ENCODE measurements at places on chromosomes 1 and 21.

DNA sequence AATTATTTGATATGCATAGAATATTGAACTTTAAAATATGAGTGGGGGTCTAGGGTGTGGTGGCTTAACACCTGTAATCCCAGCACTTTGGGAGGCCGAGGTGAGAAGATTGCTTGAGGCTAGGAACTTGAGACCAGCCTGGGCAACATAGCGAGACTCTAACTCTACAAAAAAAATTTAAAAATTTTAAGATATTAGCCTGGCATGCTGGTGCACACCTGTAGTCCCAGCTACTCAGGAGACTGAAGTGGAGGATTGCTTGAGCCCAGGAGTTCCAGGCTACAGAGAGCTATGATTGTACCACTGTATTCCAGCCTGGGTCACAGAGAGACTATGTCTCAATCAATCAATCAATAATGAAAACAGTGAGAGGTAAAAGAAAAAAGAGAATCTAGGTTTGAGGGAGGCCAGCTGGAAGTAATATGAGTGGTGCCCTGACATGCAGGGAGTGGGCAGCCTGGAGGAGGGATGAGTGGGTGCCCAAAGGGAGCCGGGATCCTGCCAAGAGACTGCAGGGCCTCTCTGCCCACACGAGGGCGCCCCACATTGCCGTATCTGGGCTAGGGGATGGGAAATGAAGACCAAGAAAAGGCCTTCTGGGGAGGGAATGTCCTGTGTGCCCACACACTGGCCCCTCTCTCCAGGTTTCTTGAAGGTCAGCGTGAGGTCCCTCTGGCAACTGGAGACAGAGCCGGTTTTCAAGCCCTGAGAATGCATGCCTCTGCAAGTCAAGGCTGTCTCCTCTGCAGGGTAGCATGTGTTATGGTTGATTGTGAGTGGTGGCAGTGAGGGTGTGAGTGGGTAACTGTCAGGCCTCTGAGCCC is 93.9 kb upstream of the PPM1J start:
- peak; percentile 55 for DNase-seq

DNA sequence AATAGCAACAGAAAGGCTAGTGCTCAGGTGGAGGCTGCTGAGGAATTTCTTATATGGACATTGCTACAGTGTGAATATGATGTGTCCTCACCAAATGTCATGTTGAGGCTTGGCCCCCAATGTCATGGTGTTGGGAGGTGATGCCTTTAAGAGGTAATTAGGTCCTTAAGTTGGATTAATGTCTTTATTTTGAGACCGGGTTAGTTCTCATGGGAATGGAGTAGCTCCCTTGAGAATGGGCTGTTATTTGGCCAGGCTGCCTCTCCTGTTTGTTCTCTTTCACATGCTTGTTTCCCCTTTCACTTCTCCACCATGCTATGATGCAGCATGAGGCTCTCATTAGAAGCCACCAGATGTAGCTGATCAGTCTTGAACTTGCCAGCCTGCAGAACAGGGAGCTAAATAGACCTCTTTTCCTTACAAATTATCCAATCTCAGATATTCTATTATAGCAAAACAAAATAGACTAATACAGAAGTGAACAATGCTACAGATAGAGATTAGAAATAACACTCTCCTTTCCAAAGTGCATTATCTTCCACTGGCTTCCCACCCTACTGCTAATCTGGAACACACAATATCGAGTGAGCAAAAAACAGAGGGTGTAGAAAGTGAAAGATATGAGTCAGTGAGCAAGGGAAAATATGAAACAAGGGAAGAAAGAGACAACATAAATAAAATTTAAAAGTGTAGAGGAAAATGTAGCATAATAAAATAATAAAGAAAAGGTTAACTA is 160.2 kb downstream of the NTMT2 start:
- DNase-seq, result no peak

- DNase-seq, result no peak
Measured at GRCh38 chr1:45526135-45526644, 4.5 kb upstream of the PRDX1 start.

DNA sequence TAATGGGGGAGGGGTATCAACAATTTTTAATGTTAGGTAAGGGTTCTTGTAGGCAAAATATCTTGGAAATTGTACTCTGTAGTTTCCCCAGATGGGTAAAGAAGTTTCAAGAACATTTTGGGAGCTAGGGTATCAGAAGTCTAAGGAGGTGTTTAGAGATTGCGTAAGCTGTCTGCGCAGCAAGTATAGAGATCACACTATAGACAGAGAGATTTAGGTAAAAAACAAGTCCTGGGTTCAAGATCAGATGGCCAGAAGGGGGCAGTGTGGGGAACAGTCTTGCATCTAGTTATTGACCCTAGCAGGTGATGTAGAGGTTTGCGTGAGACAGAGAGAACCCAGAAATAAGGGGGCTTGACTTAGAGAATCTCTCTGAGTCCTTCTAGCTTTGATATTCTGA is 80.8 kb downstream of the S1PR1 start:
- DNase-seq, result no peak

GRCh38 chr1:46081206-46081605 is 51.2 kb downstream of the PIK3R3 start:
- no peak for DNase-seq

- no peak for DNase-seq
Measured at GRCh38 chr1:243734308-243734695, 115.7 kb downstream of the AKT3 start.

DNA sequence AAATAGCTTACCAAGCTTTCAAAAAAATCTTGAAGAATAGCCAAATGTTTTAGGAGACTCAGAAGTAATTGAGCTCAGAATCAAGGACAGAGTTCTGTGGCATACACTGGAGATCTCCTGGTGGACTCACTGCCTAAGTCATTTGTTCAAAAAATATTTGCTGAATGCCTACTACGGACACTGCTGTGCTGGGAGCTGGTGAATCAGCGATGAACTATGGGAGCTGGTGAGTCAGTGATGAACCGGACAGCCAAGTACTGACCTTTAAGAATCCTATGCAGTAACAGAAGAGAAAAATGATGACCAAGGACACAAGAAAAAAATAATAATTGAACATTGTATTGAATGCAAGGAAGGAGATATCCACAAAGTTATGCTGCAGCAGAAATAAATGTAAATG is 717.9 kb upstream of the CXADR start:
- DNase-seq, result no peak

DNA sequence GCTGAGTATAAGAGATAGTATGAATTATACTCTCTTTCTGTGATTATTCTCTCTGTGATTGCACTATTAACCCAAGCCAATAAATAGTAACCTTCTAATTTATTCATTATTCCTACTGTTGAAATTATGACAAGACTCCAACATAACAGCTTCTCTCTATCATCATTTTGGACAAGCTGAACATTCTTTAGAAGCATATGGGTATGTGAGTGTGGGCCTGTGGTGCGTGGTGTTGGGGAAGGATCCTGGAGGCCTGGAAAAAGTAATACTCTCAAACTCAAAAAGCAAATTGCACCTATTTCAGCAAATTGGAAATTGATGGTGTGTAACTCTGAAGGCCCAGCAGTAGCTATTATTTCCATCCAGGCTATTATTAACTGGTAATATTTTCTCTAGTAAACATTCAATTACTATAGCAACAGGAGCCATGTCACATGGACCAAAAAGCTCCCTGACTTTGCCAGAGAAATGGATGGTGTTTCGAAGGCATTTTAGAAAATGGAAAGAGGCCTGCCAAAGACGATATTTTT is 502.8 kb downstream of the LTN1 start:
- DNase-seq, result no peak

DNA sequence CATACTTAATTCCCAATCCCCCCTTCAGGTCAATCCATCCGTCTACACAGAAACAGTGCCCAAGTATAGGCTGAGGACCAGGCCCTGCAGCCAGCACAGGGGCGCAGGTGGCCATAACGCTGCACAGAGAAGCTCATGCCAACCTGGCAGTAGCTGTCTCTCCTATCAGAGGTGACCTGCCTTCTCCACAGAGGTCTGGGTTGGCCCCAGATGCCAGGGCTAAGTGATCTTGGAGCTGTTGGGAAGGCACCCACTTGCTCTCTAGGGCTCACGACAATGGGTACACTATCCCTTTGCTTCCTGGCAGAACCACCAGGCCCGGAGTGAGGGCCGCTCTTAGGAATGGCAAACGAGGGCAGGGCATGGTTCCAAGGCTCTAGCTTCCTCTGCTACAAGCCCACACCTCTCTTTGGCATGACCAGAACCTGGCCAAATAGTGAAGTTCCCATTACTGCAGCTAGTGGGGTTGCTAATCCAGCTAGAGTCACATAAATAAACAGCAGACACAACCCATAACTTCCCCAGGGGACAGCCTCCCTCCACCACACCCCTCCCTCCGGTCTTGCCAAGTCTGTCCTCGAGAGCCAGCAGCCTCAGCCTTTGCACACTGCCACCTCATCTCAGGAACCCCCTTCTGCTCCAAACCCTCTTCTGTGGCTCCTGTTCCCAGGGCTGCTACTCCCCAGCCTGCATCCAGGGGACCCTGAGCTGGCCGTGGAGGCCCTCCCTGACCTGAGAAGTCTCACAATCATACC is 113.0 kb downstream of the GLIS1 start:
- no peak for DNase-seq

- DNase-seq, result no peak
Measured at GRCh38 chr1:8396083-8396785, 78.3 kb downstream of the SLC45A1 start.

GRCh38 chr1:212977781-212978645 is 27.7 kb downstream of the VASH2 start:
- no peak for DNase-seq

DNA sequence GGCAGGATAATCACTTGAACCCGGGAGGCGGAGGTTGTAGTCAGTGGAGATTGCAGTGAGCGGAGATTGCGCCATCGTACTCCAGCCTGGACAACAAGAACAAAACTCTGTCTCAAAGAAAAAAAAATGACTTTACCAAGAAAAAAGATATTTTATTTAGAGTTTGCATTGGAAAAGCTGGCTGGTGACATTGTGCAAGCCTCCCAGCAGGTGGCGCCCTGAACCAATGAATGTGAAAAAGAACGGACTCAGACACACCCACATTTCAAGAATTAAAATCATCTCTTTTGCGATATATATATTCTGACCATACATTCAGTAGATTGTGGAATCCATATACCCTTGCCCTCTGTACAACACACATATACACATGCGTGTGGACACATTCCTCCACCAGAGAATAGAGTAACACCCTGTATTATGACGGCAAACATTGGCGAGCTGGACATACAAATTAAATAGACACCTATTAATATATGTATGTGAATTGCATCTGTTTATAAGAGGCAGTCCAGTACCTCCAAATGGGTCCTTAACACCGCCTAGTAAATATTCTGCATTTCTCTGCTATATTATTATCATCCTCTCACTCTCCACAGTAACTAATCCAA is 39.0 kb upstream of the CADM3 start:
- DNase-seq, result peak; percentile 69

- no peak for DNase-seq
Measured at GRCh38 chr21:45341779-45342178, 54.1 kb upstream of the POFUT2 start.

GRCh38 chr1:204818998-204819397 is 51.7 kb upstream of the NFASC start:
- DNase-seq, result no peak

DNA sequence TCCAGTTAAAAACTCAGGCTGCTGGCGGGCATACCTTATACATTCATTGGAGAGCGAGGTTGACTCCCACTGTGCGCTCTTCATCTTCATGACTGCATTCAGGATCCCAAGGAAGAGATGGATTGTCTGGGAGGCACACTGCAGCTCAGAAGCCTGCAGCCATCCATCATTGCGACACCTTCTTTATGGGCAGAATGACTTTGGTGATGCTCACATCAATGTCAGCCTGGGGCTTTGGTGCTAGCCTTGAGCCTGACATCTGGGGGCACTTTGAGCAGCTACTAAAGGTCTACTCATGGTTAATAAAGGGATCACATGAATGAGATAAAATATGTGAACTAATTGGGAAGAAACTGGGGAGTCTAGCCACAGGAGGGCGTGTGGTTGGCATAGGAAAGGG is 229.3 kb downstream of the PRDM2 start:
- DNase-seq, result no peak

GRCh38 chr1:173663159-173663558 is 6.5 kb downstream of the ANKRD45 start:
- no peak for DNase-seq

GRCh38 chr1:192907545-192908243 is 98.9 kb downstream of the RGS2 start:
- no peak for DNase-seq

- DNase-seq, result no peak
Measured at GRCh38 chr1:159849626-159850366, 12.7 kb downstream of the VSIG8 start.

GRCh38 chr1:109932679-109933078 is 22.0 kb downstream of the CSF1 start:
- no peak for DNase-seq

DNA sequence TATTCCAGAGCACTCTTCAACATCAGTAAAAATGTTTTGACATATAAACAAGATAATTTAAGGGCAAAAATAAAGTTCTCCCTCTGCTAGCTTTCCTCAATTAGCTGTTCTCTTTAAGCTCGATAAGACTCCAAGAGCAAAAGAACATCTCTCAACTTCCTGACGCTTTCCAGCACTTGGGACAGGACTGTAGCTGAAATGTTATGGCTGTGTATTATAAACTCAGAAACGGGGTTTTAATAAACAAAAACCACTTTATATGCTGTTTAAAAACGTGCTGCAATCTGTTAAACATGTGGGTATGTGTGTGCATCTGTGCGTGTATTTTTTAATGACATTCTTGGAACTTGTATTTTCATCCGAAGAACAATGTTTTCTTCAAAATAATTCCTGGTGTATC is 71.5 kb upstream of the RGS2 start:
- no peak for DNase-seq

DNA sequence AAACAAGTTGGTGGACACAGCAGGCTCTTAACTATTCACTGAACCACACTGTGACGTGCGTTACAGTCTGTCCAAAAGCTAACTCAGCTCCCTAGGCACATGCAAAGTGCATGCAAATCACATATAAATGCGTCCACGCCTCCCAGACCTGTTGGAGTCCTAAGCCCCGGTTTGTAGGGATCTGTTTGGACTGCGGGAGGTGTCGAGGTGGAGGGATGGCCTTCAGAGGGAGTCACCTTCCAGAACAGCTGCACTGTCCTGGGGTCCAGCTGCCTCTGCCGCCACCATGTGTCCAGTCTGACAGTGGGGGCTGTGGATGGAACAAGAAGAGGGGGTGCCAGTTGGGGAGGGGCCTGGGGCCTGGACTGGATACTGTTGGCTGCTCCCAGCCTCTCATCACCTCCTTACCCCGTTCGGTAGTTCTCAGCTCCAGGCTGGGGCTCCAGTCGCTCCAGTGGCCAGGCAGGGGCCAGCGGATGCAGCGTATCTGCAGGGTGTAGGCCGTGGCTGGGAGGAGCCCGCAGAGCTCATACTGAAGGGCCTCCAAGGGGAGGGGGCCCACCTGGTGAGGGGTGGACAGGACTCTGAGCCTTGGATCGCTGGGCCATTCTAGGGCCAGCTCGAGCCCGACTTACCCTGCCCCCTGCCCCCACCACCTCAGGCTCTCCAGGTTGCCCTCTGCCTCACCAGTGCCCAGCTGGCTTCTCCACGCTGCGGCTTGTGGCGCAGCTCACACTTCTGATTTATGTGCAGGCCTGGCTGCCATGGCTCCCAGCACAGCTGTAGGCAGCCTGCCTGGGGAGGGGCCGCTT is 7.9 kb upstream of the MRPS15 start:
- no peak for DNase-seq

- DNase-seq, result no peak
Measured at GRCh38 chr21:43770066-43770655, 5.9 kb downstream of the CSTB start.

GRCh38 chr1:3067671-3068563 is 1.1 kb upstream of the PRDM16 start:
- DNase-seq, result no peak

Measured in activated CD4-positive, alpha-beta T cell treated with anti-CD3 and anti-CD28 coated beads, Interleukin-2, amount 50 U/mL, for 1 hour (primary cell).